ENCODE measurements at places on chromosomes 5 and 9. TPM values are rescaled to one million over a fixed set of nuclear protein-coding genes. Genes with fewer than 3 reads are reported as not detected.
A peak's percentile ranks its signal among the peaks of the same experiment; 100 is the strongest.

The ZNG1F gene
- total RNA-seq: 8.7 TPM

GRCh38 chr5:157913575-157913974, 54.6 kb upstream of the CLINT1 start:
- no peak for DNase-seq

- no peak for DNase-seq
Observed at GRCh38 chr9:99079542-99079941, 25.4 kb upstream of the TGFBR1 start.

GRCh38 chr5:179132586-179133355, 72.6 kb downstream of the ZNF354C start:
- DNase-seq: peak; percentile 37

DNA sequence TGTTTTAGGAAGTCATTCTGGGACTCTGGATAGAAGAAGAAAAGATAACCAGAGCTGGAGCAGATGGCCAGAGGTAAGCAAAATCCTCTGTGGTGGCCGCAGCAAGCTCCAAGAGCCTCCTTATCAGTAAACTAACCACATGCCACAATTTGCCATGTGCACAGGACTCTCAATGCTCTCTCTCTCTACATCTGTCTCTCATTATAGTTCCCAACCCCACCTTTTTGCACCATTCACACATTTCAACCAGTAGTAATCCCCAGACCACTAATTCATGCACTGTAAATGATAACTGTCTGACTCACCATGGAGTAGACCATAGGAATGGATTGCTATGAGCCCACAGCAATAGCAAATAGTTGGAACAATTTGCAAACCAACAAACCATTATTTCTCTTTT, 526.1 kb downstream of the TLR4 start:
- DNase-seq: no peak

- DNase-seq: peak; percentile 36
Observed at GRCh38 chr5:6748142-6748541, 34.9 kb downstream of the TENT4A start.

The UNC5A gene
- total RNA-seq: not detected

DNA sequence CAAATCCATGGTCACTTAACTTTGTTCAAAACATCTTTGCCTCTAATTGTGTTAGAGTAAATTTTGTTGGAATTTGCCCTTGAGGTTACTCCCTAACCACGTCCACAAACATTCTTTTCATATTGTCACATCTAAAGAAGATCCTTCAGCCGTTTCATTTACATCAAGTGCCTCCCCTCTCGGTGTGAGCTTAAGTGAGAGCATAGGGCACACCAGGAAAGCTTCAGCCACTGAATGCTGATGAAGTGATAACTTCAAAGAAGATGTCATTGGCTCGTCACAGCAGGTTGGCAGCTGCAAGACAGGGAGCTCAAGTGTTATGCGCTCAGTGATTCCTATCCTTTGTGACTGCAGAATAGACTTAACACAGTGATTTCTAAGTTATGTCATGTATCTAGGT, 49.6 kb upstream of the ADAMTS19 start:
- DNase-seq: no peak

The SLC4A9 gene
- total RNA-seq: 0.18 TPM

The PCDHA4 gene
- 0.85 TPM for total RNA-seq

DNA sequence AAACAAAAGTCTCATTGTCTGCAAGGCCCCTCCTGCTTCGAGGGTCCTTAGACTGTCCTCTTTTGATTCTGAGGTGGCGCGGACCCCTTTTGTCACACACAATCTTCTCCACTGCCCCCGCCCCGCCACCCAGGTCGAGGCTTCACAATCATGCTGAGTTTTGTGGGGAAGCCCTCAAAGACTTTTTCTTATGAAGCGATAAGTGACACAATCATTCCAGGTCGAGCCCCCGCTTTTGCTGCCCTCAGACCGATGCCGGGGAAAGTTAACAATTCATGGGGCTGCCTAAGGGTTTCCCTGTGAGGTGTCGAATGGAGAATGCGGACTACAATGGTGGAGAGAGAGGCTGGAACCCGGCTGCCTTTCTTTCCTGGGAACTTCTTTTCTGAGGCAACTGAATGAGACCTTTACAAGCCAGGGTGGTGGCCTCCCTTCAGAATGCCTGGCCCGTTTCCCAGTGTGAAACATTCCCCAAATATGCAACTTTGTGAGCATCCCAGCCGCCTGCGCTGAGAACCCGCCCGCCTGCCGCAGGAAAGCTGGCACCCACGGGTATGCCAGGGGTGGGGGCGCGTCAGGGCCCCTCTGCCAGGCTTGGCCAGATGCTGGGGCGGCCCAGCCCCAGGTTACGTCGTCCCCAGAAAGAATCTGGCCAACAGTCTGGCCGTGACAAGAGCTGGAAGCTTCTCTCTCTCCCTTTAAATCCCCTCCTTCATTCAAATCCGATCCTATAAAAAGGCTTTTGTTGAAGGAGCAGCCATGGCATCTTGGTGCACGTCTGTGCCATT, 71.9 kb downstream of the MAP1B start:
- DNase-seq: peak; percentile 88

The CDC20B gene
- total RNA-seq: not detected

- peak; percentile 55 for DNase-seq
Observed at GRCh38 chr9:127175764-127176163, 53.3 kb upstream of the ANGPTL2 start.

DNA sequence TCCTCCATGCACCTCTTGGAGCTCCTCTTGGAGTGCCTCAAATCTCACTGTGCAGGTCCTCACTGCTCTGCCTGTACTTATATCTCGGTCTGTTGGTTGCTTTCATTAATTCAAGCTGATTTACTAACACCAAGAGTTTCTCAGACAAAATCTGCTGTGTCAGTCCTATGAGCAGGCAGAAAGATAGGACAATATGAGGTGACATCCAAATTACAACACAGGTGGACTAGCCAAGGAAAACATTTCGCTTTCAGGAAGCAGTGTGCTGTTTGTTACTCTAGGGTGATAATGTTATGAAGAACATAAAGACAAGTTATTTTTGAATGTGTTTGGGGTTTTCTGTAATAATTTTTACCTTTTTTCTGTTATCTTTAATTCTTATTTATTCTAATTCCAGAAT, 264.1 kb upstream of the ANKH start:
- no peak for DNase-seq

The LMX1B gene
- 0.71 TPM for total RNA-seq

GRCh38 chr5:11040345-11040744, 279.3 kb upstream of the DAP start:
- DNase-seq: no peak
